CD4-positive, alpha-beta T cell treated with Interleukin-1 beta for 1 hour (primary cell): ENCODE measurements at places on chromosomes 12 and 14.

- DNase-seq = no peak
These were observed 45.3 kb downstream of the FRS2 start for GRCh38 chr12:69515394-69515930.

- no peak for DNase-seq
These were observed 96.9 kb upstream of the TMPO start for GRCh38 chr12:98418357-98419075.

GRCh38 chr14:105160776-105161175, 7.8 kb downstream of the JAG2 start:
- no peak for DNase-seq

DNA sequence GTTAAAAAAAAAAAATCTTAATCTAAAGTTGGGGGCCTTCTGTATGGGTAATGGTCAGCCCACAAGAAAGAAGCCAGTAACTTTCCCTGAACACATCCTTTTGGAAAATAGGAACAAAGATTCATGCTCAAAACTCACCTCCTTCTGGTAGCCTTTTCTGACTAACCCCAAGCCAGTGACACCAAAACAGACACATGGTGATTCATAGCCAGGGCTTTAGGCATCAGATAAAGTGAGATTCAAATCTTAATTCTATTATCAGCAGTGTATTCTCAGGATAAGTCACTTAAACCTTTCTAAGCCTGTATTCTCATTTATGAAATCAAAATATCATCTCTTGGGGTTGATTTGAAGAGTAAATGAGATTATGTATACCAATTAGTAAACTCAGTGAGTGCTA, 4.9 kb downstream of the ATP5MC2 start:
- no peak for DNase-seq

- DNase-seq = no peak
These were observed 160.0 kb upstream of the CRY1 start for GRCh38 chr12:107253361-107253760.

GRCh38 chr14:29548948-29549370, 378.7 kb downstream of the PRKD1 start:
- DNase-seq = no peak

DNA sequence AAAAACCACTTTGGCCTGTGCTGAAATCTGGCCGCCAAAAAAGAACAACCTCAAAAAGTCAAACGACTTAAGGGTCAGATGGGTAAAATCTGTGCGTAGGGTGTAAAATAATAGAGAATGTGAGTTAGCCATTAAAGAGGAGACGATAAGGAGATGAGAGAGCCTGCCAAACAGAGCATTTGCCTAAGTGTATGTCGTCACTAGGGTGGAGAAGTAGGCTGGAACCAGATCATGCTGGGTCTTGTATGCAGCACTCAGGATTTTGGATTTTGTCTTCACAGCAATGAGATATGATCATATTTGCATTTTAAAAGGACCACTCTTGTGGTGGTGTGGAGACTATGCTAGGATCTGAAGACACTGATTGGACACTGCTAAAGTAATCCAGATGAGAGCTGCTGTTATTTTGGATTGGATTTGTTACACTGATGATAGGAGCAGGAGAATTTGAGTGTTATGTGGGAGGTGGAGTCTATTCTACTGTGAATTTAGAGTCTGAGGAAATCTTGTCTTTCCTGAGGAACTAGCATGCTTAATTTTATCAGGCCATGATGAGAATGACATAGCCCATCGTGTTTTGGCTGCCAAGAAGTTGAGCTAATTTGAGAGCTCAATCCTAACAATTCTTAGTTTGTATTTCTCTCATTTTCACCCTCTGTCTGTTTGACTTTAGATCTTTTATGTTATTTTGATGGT, 24.8 kb upstream of the DBX2 start:
- no peak for DNase-seq

- DNase-seq = no peak
These were observed 136.9 kb downstream of the SLC38A1 start for GRCh38 chr12:46131732-46132469.

GRCh38 chr14:97900196-97900854, 1103.1 kb downstream of the VRK1 start:
- DNase-seq = no peak

DNA sequence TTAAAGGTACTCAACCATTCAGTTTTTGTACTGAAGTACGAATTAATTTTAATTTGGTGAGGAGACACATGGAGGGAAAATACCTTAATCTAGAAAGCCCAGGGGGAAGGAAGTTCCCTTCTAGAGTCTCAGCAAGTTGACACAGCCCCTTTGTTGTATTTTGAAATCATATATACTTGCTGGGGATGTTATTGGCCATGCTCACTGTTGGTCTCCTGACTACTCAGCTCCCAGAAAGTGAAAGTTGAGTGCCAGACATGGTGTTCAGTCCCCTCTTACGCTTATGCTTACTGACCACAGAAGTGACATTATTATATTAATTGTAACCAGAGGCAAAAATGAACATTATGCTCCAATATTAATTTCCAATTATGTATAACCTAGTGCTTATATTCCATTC, 28.1 kb downstream of the ARF6 start:
- DNase-seq = no peak

DNA sequence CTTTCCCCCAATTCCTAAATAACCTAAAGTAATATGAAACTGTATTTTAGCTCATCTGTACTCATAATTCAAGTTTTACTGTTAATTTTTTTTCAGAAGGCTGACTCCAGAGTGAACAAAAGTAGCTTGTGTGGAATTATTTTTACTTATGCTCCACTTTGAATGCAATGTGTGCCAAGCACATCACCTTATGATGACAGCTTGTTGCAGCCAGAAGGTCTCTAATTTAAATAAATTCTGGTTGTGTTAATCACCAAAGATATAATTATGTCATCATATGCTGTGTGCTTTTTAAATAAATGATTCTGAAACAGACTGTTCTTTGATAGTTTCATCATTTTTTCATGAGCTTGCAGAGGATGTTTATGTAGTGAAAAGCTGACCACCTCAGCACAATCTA, 283.1 kb downstream of the TMEM117 start:
- no peak for DNase-seq

DNA sequence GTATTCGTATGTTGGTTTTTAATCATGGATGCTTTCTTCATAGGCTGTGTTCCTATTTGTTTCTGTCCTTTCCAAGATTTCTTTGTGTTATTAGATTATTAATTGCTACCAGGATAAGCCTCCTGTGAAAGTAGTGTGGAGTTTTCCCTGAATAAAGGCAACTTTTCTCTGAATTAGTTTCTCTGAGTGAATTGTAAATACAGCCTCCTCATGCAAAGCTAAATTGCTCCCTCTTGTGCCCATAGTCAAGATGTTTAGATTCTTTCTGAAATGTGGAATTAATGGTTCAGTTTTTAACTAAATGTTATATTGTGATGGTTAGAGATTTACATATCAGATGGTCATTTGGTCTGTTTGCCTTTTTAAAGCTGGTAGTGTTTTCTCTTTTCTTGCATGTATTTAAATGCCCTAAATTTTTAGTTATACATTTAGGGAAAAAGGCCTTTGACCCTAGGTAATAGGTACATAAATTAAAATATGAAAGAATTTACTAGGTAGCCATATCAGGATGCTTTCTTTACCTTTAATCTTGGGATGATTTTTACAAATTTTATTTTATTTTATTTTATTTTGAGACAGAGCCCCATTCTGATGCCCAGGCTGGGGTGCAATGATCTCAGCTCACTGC, 8.9 kb downstream of the APAF1 start:
- DNase-seq = no peak

DNA sequence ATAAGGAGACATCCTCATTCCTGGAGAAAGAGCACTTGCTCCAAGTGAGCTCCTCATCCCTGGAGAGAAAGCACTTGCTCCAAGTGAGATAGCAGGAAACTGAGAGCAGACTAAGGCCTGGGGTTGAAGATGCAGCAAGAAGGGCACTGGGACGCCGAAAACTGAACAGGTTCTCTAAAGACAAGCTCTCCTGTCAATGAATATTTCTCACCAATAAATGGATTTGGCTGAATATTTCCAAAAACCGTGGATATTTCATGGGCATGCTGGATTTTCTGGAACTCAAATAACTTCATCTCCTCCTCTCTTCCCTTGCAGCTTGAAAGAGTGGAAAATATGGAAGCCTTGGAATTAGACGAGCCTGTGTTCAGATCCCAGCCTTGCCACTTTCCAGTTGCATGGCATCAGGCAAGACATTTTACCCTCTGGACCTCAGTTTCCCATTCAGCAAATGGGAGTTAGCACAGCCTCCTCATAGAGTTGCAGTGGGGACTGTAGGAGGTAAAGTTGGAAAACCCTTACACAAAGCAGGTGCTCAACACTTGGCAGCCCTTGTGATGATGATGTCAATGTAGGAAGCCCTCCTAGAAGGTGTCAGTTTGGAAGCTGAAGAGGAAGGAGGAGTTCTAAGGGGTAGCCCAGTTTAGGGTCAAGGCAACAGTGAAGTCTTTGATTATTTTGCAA, 4.4 kb upstream of the KRT76 start:
- DNase-seq = no peak

- DNase-seq = no peak
These were observed 156.0 kb upstream of the PLEKHG7 start for GRCh38 chr12:92546635-92547348.

GRCh38 chr14:76752744-76753143, 8.5 kb upstream of the VASH1 start:
- DNase-seq = no peak

- no peak for DNase-seq
These were observed 598.7 kb downstream of the SOX5 start for GRCh38 chr12:23350808-23351207.

- peak; percentile 39 for DNase-seq
These were observed 2.9 kb upstream of the BIN2 start for GRCh38 chr12:51326698-51327439.

DNA sequence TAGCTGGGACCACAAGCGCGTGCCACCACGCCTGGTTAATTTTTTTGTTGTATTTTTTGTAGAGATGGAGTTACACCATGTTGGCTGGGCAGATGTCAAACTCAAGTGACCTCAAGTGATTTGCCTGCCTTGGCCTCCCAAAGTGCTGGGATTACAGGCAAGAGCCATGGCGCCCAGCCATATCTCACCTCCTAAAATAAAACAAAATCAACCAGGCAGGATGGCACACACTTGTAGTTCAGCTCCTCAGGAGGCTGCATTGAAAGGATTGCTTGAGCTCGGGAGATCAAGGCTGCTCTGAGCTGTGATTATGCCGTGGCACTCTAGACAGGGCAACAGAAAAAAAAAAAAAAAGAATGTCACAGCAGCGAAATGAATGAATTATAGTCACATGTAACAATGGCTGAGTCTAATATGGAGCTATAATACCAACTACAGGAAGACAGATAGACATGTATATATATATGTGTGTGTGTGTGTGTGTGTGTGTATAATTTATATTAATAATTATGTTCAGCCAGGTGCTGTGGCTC, 19.3 kb upstream of the TMEM120B start:
- DNase-seq = no peak

- DNase-seq = no peak
These were observed 55.4 kb upstream of the FUT8 start for GRCh38 chr14:65357113-65357512.

- DNase-seq = no peak
These were observed 335.1 kb downstream of the MED13L start for GRCh38 chr12:115942346-115942745.

DNA sequence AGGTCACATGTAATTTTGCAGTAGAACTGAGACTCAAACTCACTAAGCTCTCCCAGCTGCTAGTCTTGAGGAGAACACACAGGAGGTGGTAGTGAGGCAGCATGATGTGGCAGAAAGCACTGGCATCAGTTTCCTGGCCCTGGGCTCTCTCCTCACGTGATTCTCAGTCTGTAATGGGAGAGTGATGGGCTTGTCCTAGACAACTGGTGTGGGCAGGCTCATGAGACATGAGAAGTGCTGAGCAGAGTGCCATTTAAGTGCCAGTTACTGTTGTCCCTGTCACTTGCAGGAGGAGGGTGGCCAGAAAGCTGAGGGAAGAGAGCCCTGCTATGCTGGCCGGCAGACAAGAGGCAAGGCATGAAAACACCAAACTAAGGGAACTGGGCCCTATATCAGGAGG, 48.5 kb upstream of the OVCH1 start:
- no peak for DNase-seq

- no peak for DNase-seq
These were observed 155.0 kb downstream of the CRADD start for GRCh38 chr12:93832131-93832530.

DNA sequence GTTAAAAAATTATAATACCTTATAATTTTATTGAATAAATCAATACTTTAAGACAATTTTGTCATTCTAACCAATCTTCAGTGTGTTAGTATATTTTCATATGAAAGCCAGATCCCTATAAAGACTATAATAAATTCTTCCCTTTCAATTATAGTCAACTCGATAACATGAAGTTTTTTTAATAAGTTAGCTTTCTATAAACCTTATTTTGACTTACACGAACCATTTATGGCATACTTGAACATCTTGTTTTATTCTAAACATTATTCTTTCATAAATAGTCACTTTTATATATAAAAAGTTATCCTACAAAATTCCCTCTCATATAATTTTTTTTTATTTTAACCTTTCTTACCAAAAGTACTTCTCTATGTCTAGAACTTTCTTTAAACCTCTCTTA, 1002.3 kb downstream of the TMEM121 start:
- no peak for DNase-seq

GRCh38 chr12:203074-203461, 10.9 kb downstream of the SLC6A12 start:
- DNase-seq = no peak

GRCh38 chr12:120247621-120248030, 17.9 kb downstream of the PXN start:
- no peak for DNase-seq

DNA sequence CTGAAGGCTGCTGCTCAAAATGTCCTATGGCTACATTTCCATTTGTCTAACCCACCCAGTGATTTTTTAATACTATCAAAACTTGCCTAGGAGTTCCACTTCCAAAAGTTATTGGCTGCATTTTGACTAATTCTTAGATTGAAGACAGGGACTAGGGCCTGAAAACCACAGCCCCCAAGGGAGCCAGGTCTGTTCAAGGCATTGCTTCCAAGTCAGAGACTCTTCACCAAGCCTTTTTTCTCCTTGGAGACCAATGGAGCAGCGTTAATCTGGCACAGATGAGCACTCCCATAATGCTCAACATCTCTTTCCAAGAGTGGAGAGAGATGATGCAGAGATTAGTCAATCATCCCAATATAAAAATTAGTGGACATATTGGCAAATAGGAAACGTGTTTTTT, 112.5 kb upstream of the HIF1A start:
- DNase-seq = no peak

GRCh38 chr14:42665083-42665482, 1058.4 kb downstream of the LRFN5 start:
- DNase-seq = no peak
